SK-N-SH (cell line): ENCODE measurements at places on chromosomes 12 and 14. TPM values are rescaled to one million over a fixed set of nuclear protein-coding genes. Genes with fewer than 3 reads are reported as not detected.
A peak's percentile ranks its signal among the peaks of the same experiment; 100 is the strongest.

The MLXIP gene
- polyA plus RNA-seq, result 6.8 and 11.0 TPM in 2 replicates

DNA sequence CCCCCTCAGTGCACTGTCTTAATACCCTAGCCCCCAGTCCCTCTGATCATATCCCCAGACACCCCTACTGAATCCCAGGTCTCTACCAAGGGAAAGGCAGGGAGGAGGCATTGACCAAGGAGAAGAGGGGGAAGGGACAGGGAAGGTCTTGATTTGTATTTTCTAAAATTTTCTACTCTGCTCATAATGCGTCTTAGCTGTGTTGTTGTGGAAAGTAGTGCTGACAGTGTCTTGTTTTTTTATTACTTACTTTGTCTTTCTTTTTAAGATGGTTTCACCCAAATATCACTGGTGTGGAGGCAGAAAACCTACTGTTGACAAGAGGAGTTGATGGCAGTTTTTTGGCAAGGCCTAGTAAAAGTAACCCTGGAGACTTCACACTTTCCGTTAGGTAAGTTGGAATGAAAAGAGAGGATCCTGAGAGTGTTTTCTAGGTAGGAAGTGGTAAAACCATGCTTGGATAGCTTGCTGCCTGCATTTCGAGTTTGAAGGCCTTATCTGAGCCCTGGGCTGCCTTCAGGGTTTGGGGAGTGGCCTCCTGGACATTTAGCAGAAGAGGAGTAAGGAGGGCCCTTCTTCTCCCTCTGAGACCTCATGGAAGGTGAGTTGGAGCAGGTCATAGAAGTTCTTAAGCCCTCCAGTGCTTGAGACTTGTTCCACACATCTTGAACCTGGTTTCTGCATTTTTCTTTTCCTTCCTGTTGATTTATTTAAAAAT, 27.4 kb downstream of the PTPN11 start:
- DNase-seq, result no peak

DNA sequence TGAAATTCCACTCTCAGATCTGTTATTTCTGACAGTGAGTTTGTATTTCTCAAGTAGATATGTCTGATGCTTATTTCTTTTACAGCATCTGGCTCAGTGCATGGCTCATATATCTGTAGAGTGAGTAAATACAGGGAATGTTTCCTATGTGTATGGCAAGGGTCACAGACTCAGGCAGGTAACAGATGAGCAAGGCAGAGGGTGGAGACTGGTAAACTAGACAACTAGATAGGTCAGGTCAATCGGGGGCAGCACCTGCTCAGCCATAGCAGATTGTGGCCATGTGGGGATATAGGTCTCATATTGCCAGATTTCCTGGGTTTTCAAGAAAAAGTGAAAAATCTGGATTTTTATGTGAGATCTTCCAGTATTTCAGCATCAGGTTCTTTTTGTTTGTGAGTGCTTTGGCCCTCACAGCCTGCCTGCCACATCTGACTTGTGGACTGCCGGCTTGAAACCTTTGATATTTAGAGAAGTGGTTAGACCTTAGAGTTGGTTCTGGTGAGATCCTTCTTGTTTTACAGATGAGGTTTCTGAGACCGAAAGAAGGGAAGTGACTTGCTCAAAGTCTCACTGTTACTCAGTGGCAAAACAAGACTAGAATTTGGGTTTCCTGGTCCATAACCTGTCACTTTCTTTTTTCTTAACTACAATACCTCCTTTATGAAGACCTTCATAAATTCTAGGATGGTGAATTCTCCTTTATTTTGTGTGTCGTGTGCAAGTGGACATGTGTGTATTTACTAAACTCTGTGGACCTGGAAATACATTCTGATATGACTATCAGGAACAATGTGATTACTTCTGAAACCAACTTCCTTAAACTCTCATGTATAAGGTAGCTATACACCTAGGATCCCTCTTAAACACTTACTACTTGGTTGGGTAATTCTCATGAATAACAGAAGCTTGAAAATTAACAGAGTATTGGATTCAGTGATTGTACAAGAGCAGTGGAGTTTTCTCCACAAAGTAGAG, 34.4 kb downstream of the PROX2 start:
- no peak for DNase-seq

The PTPRO gene
- polyA plus RNA-seq, result 1.4 and 1.9 TPM in 2 replicates

The HOXC13 gene
- polyA plus RNA-seq, result not detected in 2 replicates

- DNase-seq, result no peak
These were observed 399.8 kb upstream of the USP15 start for GRCh38 chr12:61860451-61860850.

The TAS2R20 gene
- 0.33 and 0.65 TPM in 2 replicates for polyA plus RNA-seq

DNA sequence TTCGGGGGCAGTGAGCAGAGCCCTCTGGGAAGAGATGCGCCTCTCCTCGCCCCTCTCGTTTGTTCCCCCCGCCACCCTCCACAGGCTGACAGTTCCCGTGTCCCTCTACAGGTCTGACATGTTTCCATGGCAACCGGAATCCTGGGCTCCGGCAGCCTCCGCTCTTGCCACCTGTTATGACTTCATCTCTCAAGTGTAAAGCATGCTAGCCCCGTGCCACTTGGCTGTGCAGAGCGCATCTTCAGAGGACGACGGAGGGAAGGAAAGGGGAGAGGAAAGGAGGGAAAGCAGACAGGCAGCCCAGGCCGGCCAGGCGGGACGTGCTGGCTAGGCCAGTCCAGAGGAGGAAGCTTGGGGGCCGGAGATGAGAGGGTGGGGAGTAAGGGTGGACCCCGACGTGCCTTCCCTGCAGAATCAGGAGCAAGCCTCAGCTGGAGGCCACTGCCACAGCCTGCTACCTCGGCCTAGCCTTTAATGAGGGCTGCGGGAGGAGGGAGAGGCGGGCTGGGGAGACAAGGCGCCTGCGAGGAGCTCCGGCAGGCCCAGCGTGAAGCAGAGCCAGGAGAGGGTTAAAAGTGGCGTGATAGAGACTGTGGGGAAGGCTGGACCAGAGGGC, 214.3 kb downstream of the DPF3 start:
- DNase-seq, result peak; percentile 58

GRCh38 chr12:66541426-66541825, 137.4 kb downstream of the GRIP1 start:
- DNase-seq, result no peak

GRCh38 chr12:12267742-12268200, 927 bp upstream of the LRP6 start:
- DNase-seq, result peak; percentile 57

The STAT2 gene
- 58.1 and 91.4 TPM in 2 replicates for polyA plus RNA-seq

- peak; percentile 87 for DNase-seq
These were observed 15.9 kb downstream of the RNASE2 start for GRCh38 chr14:20970983-20971704.

The KRT80 gene
- 14.9 and 17.4 TPM in 2 replicates for polyA plus RNA-seq

DNA sequence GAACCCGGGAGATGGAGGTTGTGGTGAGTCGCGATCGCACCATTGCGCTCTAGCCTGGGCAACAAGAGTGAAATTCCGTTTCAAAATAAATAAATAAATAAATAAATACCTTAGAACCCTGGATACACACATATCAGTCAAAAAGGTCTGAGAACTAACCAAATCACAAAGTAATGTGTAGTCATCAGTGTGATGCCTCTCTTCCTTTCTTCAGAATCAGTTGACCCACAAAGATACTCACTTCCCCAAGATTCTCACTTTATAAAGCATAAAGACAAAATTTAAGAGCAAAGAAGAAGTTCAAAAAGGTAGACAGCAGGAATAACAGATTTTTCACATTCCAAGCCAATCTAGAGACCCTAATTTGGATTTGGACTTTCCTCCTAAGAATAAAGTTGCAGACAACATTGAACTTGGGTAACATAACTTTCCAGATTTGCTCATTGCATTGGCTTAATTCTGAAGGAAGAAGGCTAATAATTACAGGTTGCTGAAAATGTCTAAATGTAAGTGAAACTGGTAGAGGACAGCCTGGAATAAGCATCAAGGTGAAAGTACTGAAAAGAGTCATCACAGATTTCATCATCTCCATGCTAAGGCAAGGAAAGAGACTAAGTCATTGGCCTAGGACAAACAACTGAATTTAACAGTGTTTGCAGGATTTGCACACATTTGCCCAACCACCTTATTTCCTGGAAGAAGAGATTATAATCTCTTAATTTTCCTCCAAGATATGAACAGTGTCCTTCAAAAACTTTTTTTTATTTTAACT, 17.4 kb downstream of the TMED10 start:
- no peak for DNase-seq

The CEBPE gene
- not detected in 2 replicates for polyA plus RNA-seq

- no peak for DNase-seq
These were observed 254.9 kb downstream of the BTG1 start for GRCh38 chr12:91890742-91891141.

DNA sequence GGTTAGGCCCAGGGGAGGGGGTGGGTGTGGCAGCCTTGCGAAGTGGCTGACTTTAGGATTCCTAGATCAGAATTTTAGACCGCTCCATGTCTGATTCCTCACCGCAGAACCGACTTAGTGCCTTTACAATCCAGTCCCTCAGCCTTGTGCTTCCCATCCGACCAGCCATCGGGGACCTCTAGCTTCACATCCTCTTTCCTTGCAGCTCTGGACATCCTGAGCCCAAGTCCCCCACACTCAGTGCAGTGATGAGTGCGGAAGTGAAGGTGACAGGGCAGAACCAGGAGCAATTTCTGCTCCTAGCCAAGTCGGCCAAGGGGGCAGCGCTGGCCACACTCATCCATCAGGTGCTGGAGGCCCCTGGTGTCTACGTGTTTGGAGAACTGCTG, 557 bp downstream of the COPS7A start:
- peak; percentile 55 for DNase-seq

- no peak for DNase-seq
These were observed 141.0 kb downstream of the SLC15A4 start for GRCh38 chr12:128682548-128683275.

The EIF2B2 gene
- polyA plus RNA-seq, result 111 and 125 TPM in 2 replicates

DNA sequence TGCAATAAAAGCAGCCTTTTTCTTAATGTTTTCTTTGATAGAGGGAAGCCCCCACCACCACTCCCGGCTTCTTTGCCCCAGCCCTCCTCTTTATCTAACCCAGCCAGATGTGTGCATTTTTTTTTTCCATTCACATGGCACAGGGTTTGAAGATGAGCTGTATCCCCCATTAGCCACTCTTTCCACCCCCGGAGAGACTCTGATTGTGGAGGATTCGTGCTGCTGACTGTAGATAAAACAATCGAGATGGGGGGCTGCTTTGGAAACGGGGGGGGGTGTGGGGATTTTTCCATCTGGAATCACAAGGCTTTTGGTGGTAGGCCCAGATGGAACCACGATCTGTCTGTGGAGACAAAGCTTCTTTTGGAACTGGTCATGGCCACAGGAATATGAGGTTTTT, 46.2 kb upstream of the VASH1 start:
- no peak for DNase-seq

DNA sequence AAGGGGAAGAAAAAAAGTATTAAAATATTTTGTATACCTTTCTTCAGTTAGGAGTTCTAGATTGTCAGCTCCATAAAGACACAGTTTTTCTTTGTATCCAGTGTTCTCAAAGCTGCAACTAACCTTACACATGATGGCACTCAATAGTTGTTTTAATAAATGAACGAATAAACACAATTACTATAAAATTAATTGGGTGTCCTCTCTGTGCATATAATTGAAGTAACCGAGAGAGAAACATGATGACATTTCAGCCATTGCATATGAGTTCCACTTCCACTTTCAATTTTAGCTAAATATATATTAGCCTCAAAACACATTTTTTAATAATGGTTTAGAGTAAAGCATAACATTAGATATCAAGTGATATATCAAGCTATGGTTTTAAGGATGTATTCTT, 671.2 kb downstream of the LRFN5 start:
- no peak for DNase-seq

GRCh38 chr14:104887623-104888488, 22.8 kb downstream of the CEP170B start:
- no peak for DNase-seq

- DNase-seq, result no peak
These were observed 9.0 kb downstream of the FRMD6 start for GRCh38 chr14:51660741-51661140.

DNA sequence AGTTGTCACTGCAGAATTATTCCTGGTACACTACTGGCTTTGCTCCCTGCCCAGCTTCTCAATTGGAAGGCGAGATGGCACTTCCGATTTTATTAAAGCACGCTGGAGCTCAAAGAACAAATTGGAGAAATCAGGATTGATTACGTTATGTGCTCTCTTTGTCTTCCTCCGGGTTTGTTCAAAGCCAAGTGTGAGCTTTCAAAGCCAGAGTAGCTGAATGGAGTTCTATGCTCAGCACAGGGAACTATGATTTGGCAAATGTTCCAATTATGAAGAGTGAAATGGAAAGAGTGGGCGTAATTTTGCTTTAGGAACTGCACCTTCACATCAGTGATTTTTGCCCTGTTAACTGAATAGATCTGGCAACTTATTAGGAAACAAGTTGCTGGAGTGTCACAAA, 72.4 kb downstream of the FLRT2 start:
- no peak for DNase-seq

- DNase-seq, result no peak
These were observed 154.2 kb downstream of the DYRK2 start for GRCh38 chr12:67802731-67803130.

The LMNTD1 gene
- polyA plus RNA-seq, result 0.20 and 0.32 TPM in 2 replicates

- DNase-seq, result no peak
These were observed 86.9 kb downstream of the SPTSSA start for GRCh38 chr14:34374998-34375740.

DNA sequence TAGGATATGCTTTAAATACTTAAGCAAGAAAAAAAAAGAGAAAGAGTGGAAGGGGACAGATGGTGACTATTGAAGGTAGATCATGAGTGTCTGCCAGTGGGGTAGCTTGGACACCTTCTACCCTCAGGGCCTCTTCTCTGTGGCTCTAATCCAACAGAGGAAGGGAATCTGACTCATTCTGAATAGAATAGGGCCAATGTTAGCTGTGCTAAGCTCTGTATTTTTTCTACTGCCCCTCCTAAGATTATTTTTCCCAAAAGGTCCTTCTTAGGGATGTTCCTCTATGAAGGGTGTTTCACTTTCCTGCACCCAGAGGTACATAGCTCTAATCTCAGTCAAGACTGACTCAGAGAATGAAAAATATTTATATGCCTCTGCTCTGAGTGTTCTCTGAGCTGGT, 25.6 kb downstream of the UNC79 start:
- DNase-seq, result no peak

DNA sequence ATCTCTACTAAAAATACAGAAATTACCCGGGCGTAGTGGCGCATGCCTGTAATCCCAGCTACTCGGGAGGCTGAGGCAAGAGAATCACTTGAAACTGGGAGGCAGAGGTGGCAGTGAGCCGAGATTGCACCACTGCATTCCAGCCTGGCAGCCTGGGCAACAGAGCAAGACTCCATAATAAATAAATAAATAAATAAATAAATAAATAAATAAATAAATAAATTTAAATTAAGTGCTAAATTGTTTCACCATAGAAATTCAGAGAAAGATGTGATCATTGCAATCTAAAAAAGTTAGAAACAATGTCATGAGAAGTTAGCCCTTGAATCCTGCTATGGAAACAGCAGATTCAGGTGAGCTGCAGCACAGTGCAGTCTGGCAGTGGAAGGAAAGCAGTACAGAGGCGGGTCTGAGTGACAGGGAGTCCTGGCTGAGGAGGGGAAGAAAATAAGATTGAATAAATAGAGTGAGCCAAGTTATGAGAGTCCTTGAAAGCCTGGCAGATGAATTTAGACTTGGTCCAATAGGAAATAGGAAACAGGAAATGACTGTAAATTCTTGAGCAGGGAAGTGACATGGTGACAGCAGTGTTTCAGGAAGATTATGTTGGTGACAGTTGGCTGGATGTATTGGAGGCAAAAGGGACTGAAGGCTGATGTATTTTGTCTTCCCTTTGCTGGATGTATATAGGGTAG, 241.5 kb downstream of the GXYLT1 start:
- DNase-seq, result no peak
